CD4-positive, alpha-beta T cell treated with Interleukin-15 for 4 hours (primary cell): ENCODE measurements at places on chromosomes 5 and 9.

- no peak for DNase-seq
Observed at GRCh38 chr5:158920736-158921135, 179.0 kb downstream of the EBF1 start.

GRCh38 chr5:14155075-14155474, 11.9 kb downstream of the TRIO start:
- no peak for DNase-seq

DNA sequence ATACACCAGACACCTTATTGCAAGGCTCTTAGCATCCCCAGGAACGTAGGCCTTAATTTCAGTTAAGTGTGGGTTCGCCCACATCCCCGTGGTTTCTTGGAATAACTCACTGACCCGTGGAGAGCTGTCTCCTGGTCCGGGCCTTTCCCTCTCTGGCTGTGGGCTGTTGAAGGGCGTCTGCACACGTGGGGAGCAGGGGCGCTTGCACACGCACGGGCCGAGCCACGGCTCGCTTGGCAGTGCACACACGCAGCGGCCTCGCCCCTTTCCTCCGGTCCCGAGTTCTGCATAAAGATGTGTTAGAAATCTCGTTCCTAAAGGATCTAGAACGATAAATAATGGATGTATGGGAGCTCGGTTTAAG, 141.9 kb downstream of the PBX3 start:
- no peak for DNase-seq

DNA sequence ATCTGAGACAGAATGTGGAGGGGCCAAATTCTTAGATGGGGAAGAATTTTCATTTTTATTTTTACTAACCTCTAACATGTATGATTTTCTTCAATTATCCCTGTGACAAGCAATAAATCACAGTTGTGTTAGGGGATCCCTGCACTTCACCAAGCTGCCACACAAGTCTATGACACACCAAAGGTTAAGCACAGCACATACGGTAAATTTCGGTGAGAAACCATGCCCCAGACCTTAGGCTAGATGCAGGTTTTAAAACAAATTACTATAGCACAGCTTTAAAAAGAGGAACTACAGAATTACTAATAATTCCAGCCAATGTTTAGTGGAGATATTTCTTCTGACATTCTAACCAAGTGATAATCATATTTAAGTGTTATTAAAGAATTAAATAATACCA, 175.7 kb upstream of the RORB start:
- no peak for DNase-seq

- DNase-seq, result no peak
Observed at GRCh38 chr9:93059011-93059714, 662 bp downstream of the SUSD3 start.

- no peak for DNase-seq
Observed at GRCh38 chr5:98365126-98365525, 408.3 kb upstream of the RGMB start.

DNA sequence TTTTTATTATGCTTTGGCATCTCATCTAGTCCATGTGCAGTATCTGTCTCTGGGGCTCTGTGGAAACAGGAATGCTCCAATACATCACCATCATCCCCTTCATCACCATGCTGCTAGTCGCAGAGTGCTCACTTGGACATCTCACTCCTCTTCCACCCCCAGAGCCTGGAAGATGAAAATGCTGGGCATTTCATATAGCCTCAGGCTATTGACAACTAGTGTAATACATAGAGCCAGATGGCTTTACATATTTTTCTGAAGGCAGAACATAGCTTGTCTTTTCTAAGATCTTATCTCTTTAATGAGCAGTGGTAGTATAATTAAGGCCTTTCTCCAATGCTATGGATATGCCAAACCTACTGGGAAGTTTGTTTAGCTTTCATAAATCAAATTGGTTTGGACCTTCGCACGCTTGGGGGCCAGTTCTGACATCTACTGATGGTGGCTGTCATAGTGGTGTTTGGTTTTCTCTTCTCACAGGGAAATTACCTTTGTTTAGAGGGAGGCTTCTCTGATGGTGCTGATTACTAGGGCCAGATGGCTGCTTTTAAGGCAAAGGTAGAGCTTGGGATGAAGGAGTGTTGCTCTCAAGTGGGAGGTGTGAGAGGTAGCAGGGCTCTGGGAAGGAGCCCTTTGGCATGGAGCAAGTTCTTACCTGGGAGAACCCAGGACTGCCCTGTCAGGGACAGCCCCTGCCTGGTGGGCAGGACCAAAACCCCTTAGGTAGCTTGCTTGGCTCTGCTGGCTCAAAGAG, 63.1 kb upstream of the CXCL14 start:
- DNase-seq, result no peak

GRCh38 chr5:172910828-172911627, 48.2 kb upstream of the RPL26L1 start:
- peak; percentile 23 for DNase-seq

GRCh38 chr5:169213479-169213878, 87.5 kb downstream of the SLIT3 start:
- no peak for DNase-seq

GRCh38 chr5:67238191-67238590, 41.6 kb upstream of the CD180 start:
- DNase-seq, result no peak

- peak; percentile 4 for DNase-seq
Observed at GRCh38 chr5:98492258-98492657, 281.2 kb upstream of the RGMB start.
